ENCODE measurements at places on chromosomes 6 and 20. TPM values are rescaled to one million over a fixed set of nuclear protein-coding genes. Genes with fewer than 3 reads are reported as not detected.

SNHG17 gene
- 40.8 TPM for total RNA-seq

MYCT1 gene
- not detected for total RNA-seq

SRSF3 gene
- total RNA-seq = 394 TPM

- DNase-seq = no peak
Observed at GRCh38 chr6:94588301-94588700, 989.0 kb upstream of the MANEA start.

DNA sequence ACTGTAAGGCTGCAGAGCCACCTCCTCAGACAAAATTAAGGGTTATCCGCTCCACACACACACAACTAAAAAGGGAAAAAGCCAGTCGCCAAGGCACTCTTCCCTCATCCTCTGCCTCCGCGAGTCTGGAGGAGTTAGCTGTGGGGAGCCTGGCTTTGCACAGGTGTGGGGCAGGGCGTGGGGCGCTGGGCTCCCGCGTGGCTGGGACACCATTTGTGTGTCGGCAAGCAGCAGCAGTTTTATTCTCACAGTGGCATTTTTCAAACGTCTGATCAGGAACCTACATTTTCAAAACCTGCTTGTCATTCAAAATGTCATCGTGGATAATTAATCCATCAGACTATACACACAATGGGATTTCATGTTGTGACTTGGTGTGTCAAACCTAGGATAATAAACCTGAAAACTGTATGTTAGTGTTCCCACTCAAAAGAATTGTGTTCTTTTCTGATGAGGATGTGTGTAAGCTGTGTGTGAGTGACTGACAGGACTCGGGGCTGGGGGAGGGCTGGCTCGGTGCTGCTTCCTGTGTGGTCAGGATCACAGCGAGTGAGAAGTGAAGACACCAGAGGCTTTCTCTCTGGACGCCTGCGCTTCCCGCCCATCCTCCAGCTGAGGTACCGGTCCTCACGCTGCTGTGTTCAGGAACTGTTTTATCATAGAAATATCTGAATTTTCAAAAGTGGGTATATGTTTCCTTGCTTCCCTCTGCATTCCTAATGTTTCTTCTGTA, 83.1 kb downstream of the IRF4 start:
- DNase-seq = peak; percentile 90

GRCh38 chr6:101799531-101799930, 406.0 kb downstream of the GRIK2 start:
- no peak for DNase-seq

DNA sequence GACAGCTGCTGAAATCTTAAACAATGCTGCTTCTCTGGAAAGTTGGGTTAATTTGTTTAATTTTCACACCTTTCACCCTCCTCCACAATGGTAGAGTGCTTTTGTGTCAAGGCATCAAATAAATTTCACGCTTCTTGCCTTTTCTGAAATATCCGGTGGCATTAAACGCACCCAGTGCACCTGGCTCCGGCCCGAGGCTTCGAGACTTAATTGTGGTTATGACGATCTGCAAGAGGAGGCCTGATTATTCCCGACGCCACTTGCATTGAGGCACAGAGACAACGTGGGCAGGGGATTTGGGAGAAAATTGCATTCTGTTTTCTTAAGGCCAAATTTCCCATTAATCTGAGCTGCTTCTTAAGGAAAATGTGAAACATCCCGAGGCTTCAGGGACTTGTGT, 152.2 kb downstream of the CDH4 start:
- no peak for DNase-seq

DNA sequence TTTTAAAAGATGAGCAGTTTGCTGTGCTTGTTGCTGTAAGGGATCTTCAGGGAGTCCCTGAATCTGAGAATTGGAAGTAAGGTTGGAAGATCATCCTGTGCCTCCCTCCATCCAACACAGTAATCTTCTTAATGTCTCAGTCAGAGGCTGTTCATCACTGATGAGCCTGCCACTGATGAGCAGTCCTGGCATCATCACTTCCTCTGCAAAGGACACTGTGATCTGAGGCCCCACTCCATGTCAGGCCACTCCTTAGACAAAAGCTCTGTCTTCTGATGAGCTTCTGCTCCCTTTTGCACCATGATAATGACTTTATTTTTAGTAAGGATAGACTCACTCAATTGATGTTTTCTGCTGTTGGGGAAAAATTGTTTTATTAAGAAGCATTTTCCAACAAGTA, 121.0 kb downstream of the UST start:
- DNase-seq = no peak

- DNase-seq = no peak
Observed at GRCh38 chr20:31956556-31957526, 5.0 kb upstream of the PDRG1 start.

DNA sequence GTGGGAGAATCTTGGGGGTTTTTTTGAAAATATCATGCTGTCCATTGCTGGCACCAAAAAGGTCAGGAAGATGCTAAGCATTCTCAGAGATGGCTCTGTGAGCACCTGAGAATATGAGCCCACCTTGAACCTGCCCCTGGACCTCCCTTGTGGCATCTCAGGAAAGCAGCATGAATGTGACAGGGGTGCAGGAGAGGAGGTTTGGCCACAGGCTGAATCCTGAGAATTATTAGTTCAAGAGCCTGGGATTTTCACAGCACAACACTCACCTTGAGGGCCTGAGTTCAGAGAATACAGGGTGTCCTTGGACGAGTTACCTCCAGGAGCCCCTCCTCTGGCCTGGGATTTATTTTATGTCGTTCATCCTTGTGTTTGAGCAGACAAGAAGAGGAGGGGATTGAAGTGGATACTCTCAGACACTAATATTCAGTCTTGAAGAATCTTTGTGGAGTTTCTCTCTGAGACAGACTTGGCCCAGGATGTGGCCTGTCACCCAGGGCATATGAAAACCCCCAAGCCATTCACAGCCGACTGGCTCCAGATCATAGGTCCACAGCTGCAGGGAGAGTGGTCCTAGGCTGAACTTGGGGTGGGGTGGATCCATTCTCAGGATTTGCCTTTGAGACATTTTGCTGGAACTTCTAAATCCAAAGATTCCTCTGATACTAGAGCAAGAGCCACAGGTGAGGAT, 390.8 kb downstream of the RNGTT start:
- DNase-seq = no peak

DNA sequence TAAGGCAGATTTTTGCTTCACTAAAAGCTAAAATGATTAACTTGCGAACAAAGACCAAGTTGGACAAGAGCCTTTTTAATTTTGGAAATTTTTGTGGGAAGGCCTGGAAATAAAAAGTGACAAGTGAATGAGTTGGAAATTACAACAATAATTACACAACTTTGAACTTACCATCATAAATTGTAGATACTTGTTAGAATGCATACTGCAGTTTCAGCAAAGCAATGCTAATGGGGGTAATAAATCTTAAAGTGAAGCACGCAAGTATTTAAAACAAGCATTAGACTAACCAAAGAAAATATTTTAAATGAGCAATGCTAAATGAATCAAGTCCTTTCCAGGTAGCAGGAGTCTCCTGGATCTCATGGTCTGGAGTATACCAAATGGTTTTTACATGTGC, 83.2 kb upstream of the EYA4 start:
- no peak for DNase-seq

GRCh38 chr6:88456221-88456859, 290.2 kb upstream of the CNR1 start:
- no peak for DNase-seq

GRCh38 chr6:996271-996852, 303.4 kb upstream of the EXOC2 start:
- DNase-seq = no peak

Data from activated CD4-positive, alpha-beta T cell treated with anti-CD3 and anti-CD28 coated beads, Interleukin-2, amount 10 ng/mL, durations not matched to agents 7 days and 5 days (primary cell).